Natural killer cell (primary cell): ENCODE measurements at places on chromosomes 3 and 15.

- peak; percentile 17 for DNase-seq
Measured at GRCh38 chr15:59371458-59372351, 966 bp downstream of the MYO1E start.

DNA sequence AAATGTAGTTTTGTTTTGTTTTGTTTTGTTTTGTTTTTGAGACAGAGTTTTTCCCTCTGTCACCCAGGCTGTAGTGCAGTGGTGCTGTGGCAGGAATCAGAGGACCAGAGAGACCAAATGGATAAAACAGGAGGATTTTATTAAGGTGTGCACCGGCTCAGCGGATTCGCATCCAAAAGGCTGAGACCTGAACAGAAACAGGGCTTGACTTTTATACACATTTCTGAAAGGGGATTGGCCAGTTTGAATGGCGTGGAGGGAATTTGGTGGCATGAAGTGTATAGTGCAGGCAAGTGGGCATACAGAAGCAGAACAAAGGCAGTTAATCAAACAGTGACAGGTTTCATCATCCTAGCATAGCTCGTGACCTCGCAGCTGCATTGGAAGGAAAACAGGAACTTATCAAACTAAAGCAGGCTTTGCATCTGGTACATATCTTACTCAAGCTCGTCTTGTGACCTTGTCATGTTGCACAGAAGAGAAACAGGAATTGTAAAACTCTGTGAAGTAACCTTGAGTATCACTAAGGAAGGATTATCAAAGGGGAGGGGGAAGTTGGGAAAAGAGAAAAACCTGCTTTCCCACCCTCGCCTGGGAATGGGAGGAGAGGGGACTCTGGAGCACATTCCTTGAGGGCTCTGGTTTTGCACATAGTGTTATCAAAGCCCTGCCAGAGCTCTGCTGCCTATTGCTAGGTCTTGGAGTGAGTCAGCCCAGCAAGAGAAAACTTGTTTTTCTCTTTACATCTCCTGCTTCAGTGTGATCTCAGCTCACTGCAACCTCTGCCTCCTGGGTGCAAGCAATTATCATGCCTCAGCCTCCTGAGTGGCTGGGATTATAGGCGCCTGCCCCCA is 38.5 kb downstream of the C3orf62 start:
- no peak for DNase-seq

DNA sequence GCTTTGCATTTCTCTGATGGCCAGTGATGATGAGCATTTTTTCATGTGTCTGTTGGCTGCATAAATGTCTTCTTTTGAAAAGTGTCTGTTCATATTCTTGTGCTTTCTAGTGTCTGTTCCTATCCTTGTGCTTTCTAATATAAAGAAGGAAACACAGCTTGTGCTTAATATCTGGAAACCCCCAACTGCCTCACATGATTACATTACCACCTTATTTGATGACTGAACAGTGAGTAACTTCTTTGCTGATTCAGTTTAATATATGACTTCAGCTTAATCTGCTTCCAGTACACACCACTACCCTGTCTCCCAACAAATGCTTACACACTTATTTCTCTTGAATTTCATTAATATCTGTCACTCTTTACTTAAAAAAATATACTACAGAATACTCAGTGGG is 835.1 kb downstream of the EDEM1 start:
- no peak for DNase-seq

GRCh38 chr3:146948186-146948585 is 343.0 kb upstream of the PLSCR5 start:
- no peak for DNase-seq

- no peak for DNase-seq
Measured at GRCh38 chr3:137035631-137036030, 77.8 kb downstream of the IL20RB start.

- no peak for DNase-seq
Measured at GRCh38 chr3:189490749-189491148, 140.4 kb upstream of the TP63 start.

DNA sequence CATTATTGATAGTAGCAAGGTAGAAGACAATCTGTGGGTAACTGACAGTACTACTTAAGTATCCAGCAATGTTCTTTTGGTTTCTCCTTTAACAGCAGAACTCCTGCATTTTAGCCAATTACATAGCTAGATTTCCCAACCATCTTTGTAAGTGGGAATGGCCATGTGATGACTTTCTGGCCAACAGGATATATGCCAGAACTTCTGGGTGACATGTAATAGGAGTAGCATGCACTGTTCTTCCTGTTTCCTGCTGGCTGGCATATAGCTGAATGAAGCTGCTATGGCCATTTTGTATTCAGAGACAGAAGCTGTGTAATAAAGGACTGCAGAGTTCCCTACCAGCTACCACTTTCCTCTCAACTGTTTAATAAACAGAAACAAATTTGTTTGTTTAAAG is 18.0 kb downstream of the SPICE1 start:
- no peak for DNase-seq

- DNase-seq = no peak
Measured at GRCh38 chr3:135349254-135349948, 554.3 kb downstream of the EPHB1 start.

DNA sequence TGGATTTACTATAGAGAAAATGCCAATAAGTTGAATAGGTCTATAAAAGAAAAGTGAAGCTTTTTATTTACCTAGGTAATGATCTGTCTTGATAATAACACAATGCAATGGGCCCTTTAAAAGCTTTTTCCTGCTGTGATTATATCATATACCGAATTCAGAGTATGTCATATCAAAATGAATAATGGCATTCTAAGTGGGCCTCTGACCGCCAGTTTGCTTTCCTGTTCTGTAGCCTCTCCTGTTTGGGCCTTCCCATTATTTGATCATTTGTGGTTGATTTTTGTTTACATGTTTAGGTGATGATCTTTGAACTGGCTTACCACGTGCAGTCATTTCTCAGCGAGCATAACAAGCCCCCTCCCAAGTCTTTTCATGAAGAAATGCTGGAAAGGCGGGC is 14.9 kb downstream of the EIF2AK4 start:
- DNase-seq = no peak

DNA sequence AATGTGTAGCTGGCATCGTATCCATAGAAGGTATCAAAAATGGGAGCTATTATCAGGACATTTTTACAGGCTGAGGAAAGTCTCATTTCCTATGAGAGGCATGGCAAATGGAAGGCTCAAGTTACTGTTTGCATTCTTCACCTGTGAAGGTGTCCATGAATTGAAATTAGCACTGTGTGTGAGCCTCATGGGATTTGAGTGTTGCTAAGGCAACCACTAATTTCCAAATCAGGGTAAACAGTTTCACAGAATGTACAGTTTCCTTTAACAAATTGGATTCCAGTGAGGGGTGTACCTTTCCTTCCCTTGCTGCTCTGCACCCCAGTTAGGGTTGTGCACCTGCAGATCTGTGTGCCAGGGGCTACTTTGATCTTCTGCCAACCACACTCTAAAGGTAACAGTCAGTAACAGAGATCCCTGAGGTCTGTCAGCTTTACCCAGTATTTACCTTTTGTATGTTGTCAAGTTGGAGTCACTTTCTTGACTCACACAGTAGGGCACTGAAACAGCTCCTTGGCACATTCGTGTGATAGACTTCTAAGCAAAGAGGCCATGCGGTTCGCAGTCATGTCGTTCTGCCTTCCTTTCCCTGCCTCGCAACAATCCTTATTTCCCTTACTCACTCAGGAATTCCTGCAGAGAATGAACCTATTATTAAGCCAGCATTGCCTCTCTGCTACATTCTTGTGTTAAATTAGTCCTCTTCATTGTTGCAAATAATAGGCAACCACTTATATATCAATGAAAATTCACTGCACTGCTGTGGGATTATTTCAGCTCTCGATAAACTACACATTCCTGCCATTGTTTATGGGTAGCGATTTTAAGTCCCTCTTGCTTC is 129.8 kb upstream of the GBE1 start:
- no peak for DNase-seq

GRCh38 chr3:119302697-119303551 is 8.7 kb downstream of the ARHGAP31 start:
- no peak for DNase-seq

DNA sequence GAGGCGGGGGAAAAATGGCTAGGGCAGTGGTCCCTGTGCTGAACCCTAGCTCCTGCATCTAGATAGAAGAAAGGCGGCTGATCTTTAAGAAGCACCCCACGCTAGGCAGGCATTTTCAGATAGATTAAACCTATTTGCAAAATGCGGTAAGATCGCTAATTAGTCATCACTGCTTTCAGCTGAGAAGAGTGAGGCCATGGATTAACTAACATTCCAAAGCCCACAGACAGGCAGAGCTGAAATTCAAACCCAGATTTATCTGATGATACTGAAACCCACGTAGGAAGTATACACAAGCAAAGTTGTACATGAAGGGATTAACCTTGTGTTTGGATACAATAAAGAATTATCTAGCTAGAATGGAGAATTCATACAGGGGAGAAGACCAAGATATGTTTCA is 4.8 kb downstream of the ADPGK start:
- no peak for DNase-seq

DNA sequence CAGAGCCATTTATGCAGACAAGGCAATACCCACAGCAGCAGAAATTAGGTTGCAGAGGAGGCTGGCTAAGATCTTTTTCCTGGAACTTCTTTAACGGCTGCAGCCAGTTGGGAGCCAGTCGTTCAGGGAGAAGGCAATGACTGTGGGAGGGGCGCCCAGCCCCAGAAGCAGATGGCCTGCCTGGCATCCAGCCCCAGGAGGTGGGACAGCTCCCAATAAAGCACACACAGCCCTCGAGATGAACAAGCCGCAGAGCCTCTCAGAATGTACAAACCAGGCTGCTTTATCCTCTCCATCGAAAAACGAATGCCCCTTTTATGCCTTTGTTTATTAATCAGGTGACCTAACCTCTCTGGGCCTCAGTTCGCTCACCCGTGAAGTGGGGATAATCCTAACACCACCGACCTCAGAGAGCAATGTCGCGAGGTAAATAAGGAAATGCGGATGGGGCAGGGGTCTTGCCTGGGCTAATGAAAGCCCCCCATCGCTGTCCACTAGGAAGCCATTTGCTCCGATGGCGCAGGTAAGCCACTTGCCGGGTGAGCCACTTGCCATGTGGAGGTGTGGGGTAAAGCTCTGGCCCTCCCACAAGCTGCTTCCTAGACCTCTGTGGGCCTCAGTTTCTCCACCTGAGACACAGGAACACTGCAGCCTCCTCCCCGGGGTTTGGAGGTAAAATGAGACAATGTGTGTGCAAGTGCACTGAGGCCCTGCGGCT is 35.8 kb downstream of the MGLL start:
- DNase-seq = no peak

DNA sequence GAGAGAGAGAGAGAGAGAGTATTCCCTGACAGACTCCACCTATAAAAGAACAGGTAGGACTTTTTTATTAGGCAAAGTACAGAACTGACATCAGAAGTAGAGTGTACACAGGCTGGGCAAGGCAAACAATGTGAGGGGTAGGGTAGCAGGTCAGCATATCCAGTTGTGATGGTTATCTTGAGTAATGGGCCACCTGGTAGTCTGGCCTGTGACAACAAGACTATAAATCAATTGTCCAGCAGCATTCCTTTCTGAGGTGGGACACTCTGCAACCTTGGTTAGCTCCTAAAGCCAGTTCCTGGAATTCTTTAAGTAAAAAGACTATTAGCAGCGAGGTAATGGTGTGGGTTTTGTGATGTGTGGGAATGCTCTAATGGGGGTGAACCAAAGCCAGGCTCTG is 14.9 kb upstream of the TMCC1 start:
- no peak for DNase-seq

DNA sequence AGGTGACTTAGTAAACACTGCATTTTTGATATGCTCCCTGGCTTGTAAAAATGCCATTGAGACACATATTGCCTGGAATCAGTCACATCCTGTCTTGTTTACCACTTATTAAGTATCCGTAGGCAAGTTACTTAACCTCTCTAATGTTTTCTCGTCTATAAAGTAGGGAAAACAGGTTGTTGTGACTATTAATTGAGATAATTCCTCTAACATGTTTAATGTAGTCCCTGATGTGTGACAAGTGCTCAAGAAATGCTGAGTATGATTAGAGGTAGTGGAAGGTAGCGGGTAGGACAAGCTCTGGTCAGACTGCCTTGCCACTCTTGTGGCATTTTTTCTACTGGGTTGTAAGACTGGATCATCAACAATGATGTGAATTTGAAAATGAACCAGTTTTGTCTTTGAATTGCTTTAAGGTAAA is 54.1 kb downstream of the NFKBIZ start:
- DNase-seq = no peak

DNA sequence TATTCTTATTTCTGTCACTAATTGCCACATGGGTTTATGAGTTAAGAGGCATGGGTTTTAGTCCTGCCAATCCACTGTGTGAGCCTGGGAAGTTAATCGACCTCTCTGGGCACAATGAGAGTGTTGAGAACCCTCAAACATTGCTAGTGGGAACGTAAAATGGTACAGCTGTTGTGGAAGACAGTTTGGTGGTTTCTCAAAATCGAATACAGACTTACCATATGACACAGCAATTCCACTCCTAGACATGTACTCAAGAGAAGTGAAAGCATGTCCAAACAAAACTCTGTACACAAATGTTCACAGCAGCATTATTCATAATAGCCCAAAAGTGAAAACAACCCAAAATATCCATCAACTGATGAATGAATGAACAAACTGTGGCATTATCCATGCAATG is 5.7 kb upstream of the GNB5 start:
- DNase-seq = no peak

- DNase-seq = no peak
Measured at GRCh38 chr3:133659806-133660205, 1.9 kb downstream of the TOPBP1 start.

GRCh38 chr3:23994244-23994569 is 49.1 kb downstream of the NR1D2 start:
- DNase-seq = no peak

GRCh38 chr3:197327701-197328100 is 29.3 kb upstream of the DLG1 start:
- no peak for DNase-seq

DNA sequence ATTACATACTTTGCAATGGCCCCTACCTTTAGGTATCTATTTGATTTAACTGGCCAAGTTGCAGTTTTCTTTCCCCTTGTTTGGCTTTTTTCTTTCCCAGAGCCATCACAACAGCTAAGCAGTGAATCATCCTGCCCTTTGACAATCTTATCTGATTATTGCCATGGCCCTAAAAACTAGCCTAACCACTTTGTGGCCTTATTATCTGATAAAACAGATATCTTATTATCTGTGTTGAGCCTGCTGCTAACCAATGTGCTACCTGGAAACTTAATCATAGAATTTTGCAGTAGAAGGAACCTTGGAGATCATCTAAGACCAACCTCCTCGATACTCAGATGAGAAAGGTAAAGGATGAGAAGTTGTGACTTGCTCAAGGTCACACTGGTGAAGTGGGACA is 37.1 kb downstream of the EIF4E3 start:
- DNase-seq = no peak

DNA sequence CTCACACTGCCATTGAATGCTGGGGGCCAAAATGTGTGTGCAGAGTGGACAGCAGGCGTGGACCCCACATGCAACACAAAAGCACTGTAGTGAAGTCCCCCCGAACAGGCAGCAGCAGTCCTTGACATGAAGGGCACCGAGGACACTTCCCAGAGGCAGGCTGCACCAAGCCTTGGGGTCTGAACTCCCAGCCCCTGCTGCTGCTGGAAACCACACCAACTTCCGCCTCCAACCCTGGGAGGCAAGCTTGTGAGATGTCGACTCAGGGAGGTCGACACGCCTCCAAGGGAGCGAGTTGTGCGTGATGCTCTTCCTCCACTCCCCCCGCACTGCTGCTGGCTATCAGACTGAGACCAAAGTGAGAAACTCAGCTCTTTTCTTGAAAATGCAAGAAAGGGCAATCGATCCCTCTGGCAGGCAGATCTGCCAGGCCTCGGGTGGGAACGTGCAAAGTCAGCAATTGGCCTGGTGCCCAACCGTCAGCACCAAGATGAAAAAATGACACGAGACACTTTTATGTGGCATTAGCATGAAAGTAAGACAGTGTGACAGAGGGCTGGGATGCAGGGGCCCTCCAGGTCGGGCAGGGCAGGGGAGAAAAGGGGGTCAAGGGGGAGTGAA is 43.6 kb downstream of the WHAMM start:
- DNase-seq = peak; percentile 43
